ENCODE measurements at places on chromosomes 13 and 19.
A peak's percentile ranks its signal among the peaks of the same experiment; 100 is the strongest.

DNA sequence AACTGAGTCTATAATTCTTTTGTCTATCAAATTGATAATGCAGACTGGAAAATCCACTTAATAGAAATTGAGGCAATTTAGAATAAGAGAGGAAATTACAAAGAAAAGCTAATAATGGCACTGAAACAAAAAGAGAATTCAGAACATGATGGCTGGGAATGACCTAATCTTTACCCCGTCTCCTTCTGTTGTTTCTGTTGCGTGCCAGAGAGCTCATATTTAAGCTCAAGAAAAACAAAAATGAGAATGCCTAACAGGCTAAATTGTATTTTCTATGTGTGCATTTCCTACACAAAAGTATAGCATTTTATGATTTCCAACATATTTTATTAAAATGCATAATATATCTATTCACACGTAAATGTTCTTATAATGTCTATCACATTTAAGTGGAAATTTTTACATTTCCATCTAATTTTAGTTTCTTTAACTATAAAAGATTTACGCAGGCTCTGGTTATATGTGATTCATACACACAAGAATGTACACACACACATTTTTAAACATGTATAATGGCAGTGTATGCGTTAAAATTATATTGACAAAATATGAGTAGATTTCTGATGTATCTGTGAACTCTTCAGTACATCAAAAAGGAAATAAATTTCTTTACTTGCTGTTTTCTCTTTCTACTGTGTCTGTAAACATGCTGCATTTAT, 432.3 kb downstream of the SLITRK6 start:
- DNase-seq: no peak

- peak; percentile 57 for DNase-seq
These were observed 116.3 kb downstream of the RAB20 start for GRCh38 chr13:110445183-110445582.

- no peak for DNase-seq
These were observed 72.2 kb downstream of the RASA3 start for GRCh38 chr13:114059946-114060860.

- no peak for DNase-seq
These were observed 3.3 kb downstream of the ZNF444 start for GRCh38 chr19:56144376-56144775.

GRCh38 chr13:108924541-108924940, 295.1 kb downstream of the MYO16 start:
- DNase-seq: no peak

GRCh38 chr19:39843919-39844793, 2.0 kb downstream of the FBL start:
- DNase-seq: no peak

- peak; percentile 66 for DNase-seq
These were observed 17.7 kb upstream of the CSNK1G2 start for GRCh38 chr19:1923319-1923718.

GRCh38 chr19:46927893-46928292, 67.1 kb downstream of the ARHGAP35 start:
- no peak for DNase-seq

DNA sequence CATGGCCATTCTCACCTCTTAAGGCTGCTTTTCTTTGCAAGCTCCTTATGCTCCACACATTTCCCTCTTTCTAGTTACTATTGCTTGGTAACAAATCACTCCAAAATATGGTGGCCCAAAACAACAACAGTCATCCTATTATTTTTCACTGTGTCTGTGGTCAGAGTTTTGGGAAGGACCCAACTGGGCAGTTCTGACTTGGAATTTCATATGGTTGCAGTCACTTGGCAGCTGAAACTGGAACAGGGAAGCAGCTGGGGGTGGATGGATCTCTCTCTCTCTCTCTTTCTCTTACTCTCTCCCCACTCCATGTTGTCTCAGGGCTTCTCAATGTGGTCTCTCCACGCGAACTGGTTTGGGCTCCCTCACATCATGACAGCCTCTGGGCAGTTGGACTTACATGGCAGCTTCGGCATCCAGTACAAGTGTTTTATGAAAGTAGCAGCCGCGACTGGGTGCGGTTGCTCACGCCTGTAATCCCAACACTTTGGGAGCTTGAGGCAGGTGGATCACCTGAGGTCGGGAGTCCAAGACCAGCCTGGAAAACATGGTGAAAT, 39.6 kb downstream of the NUMBL start:
- DNase-seq: no peak

DNA sequence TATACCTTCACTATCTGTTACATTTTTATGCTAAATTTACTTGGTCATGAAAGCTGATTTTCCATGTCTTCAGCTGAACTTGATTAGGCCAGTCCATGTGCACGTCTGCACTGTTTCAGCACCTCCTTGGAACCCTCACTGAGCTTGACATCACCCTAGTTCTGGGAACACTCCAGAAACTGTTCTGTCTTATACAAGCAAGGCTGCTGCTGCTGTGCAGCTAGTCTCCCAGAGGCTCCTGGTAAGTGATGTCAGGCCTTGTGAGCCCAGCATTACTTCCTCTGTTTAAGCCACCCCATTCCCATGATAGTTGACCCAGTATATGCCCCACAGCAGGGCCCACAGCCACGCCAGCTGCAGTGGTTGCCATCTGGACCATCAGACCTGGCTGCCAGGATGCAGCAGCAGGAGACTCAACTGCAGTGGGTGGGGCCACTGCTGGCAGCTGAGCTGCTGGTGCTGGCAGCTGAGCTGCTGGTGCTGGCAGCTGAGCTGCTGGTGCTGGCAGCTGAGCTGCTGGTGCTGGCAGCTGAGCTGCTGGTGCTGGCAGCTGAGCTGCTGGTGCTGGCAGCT, 90.5 kb upstream of the AKAP11 start:
- peak; percentile 8 for DNase-seq

- no peak for DNase-seq
These were observed 402.9 kb downstream of the HS6ST3 start for GRCh38 chr13:96492766-96493165.

DNA sequence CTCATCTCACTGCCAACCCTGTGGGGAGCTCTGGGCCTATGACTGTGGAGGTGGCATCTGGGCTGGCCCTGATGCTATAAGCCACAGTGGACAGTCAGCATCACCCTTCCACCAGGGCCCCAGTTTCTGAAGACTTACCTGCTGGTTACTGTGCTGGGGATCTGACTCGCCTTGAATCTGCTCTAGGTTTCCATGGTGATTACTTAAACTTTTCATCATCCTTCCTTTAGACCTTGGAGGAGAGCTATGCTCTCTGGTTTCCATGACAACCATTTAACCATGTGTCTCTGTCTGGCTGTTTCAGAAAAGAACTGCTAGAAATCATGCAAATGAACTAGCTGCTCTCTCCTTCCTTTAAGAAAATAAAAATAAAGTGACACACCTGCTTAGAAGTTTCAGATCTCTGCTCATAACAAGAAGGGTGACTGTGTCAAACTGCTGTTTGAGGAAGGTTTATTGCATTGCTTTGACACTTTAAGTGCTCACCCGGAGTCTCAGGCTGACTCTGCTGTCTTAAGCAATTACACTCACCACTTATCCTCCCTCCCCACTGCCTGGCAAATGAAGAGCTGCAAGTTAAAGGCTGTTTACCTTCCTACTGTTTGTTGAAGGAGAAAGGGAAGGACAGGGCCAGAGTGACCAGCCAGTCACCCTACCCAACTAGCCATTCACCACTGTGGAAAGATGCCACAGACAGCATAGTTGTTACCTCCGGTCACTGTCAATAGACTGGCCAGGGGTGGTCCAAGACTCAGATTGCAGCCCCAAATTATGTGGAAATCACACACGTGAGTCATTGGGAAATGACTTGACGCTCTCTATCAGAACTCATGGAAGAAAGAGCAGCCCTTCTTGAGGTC, 87.6 kb downstream of the HSPH1 start:
- peak; percentile 68 for DNase-seq

DNA sequence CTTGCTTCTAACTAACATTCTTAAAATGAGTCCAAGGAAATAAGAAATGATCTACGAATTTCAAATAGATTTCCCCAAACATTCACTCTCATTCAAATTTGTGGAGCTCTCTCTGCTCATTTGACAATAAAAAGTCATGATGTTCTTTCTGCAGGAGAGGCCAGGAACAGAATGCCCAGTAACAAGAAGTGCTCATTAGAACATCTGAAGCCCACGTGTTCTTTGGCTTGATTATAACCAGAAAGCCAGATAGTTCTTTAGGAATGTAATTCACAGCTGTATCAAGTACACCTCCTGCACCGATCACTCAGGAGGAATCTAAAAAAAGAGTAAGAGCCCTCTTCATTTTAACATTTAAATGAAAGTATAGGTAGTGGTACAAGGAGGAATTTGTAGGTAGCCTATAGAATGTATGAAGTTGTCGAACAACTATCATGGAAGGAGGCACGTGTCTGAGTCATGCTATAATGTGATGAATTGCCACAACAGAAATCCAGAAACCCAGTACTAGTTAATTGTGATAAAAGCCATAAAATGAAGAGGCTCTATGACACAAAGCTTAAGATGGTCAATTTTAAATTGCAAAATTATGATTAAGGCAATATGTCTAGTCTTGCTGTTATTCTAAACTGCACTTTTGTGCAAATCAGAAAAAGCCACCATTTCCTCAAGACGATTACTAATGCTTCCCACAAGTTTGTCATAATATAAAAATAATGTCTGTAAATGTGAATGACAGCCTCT, 12.8 kb downstream of the MEDAG start:
- DNase-seq: no peak

DNA sequence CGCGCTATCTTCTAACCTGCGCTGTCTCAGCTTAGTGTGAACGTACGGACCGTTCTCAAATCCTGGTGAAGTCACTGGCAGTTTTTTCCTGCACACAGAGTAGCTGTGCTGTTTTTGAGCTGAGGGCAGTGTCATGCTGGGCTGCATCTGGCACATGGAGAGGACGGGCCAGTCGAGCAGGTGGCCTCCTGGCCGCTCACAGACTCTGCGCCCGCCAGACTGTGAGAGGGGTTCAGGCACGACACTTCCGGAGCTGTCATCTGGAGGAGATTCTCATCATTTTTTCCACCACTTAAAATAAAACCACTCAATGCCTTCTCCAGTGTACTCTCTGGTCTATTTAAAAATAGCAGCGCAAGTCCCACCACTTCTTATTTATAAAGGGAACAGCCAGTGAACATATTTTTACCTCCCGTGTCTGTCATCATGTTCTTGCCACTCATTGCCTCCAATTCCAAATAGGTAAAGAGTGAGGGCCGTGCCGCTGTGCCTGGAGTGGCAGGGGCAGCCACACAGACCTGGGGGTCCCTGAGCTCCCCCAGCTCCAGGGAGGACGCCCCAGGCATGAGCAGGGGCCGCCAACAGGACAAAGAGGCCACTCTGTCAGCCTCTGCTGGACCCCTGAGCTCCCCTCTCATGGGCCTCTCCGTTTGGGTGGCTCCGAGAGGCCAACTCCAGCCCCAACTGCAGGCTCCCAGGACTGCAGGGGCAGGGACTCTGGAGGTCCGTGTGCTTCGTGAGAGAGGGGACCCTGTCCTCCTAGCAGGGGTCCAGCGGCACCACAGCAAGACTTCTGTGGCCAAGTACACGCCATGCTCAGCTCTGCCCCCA, 36.9 kb upstream of the GRTP1 start:
- DNase-seq: no peak

GRCh38 chr19:54160182-54160811, 776 bp upstream of the LENG1 start:
- DNase-seq: no peak

- DNase-seq: peak; percentile 87
These were observed 5.3 kb downstream of the DHPS start for GRCh38 chr19:12676384-12676792.

DNA sequence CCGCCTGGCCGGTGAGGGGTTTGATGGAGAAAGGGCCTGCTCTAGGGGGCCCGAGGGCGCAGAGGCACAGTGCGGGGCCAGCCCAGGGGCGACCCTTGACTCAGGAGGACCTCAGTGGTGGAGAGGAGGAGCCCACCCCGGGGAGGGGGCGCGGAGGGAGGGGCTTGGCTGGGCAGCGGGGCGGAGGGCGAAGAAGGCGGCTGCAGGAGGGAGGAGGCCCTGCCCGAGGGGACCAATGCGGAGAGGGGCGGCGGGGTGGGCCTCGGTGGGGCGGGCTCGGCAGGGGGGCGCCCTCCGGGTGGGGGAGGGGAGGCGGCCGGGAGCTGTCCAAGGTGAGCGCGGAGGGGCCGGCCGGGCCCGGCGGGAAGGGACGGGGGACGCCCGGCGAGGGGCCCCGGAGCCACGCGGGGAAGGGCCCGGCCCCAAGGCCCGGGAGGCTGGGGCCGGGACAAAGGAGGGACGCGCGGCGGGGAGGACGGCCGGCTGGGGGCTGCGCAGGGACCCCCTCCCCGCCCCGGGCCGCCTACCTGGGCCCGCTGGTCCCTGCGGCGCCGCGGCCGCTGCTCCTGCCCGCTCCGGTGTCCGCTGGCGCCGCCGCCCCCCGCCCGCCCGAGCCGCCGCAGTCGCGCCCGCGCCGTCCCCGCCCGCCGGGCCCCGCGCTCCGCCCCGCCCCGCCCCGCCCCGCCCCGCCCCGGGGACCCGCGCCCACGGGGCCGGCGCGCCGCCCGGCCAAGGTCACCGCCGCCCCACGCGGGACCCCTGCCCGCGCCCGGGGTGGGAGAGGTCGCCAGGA, at the start of gene DIRAS1:
Gene DIRAS1 (minus strand): TSS at position 596 of the 793 bp plus-strand sequence. CDS start 3,566 bp downstream, outside the sequence.
- DNase-seq: no peak

GRCh38 chr19:907183-907853, 5.7 kb downstream of the R3HDM4 start:
- peak; percentile 74 for DNase-seq

- no peak for DNase-seq
These were observed 621.9 kb upstream of the SPRY2 start for GRCh38 chr13:80962855-80963254.

DNA sequence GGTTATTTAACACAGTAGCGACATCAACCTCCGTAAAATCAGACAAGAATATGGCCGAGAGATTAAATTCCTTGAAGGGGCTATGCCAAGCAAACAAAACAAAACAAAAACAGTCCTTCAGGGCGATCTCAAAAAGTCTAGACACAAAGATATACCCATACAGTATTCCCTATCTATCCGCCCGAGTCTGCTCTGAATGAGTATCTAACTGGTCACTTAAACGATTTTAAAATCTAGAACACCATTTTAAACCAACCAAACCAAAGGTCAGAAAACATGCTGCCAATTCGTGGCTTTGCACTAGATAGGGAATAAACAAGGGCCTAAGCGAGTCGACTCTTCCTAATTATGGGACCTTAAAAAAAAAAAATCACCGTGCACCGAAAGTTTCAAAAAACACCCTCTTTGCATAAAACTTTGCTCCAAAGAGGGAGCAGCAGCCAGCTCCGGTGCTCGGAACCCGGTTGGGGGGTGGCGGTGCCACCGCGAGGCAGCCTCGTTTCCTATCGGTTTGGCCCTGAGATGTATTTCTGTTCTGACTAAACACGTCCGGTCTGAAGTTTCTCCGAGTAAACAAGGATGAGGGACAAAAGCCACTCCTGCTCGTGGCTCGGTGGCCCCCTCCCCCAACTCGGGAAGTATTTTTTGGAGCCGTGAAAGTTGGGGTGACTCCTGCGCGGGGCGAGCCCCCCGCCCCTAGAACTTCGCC, 1.8 kb downstream of the HMGB1 start:
- DNase-seq: peak; percentile 53
